Right lobe of liver (tissue), 6 donors: ENCODE measurements at places on chromosomes 2 and 18. TPM values are rescaled to one million over a fixed set of nuclear protein-coding genes. Genes with fewer than 3 reads are reported as not detected.

Gene IKZF2
- total RNA-seq = 4.1 TPM

Gene CCDC85A
- 0.31 TPM for total RNA-seq

Gene SCN7A
- total RNA-seq = 0.76 TPM

Gene LONRF2
- 2.4 TPM for total RNA-seq

Gene RBM44
- total RNA-seq = 0.22 TPM

Gene ORMDL1
- 29.6 TPM for total RNA-seq

Gene SLC8A1
- total RNA-seq = 4.2 TPM

Gene KATNAL2
- 2.4 TPM for total RNA-seq

Gene COLEC11
- total RNA-seq = 47.6 TPM

Gene CRYGC
- total RNA-seq = not detected

DNA sequence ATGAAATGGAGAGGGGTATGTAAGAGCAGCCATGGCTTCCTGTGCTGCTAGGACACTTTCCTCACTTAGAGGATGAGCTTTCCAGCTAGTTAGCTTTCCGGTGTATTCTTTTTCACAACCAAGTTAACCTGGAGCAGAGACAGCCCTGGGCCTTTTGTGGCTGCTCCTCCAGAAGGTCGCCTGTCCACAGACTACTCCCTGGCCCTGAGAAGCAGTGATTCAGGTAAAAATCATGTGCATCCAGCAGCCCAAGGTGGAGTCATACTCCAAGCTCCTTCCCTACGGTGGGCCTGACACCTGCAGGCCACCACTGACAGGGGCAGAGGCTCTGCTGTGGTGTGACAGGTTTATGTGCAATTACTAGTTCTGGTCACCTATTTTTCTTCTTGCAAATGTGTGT is 187.2 kb downstream of the ANKRD30B start:
- no peak overlapping the region for H3K4me3 ChIP-seq
- no peaks in the 10 kb centered on the region for H3K27me3 ChIP-seq
- no peak for DNase-seq
- H3K4me1 ChIP-seq = no peaks in the 10 kb centered on the region

- no peak for DNase-seq
- no peaks in the 10 kb centered on the region for H3K36me3 ChIP-seq
- H3K27me3 ChIP-seq = no peaks in the 10 kb centered on the region
Observed at GRCh38 chr2:52288596-52288995, 1256.7 kb upstream of the NRXN1 start.

GRCh38 chr2:135124924-135125886 is 73.1 kb downstream of the RAB3GAP1 start:
- H3K36me3 ChIP-seq = peaks cover 3% of the 10 kb centered on the region
- DNase-seq = no peak
- H3K27ac ChIP-seq = no peak overlapping the region
- H3K4me3 ChIP-seq = no peak overlapping the region
- H3K27me3 ChIP-seq = no peaks in the 10 kb centered on the region
- H3K4me1 ChIP-seq = no peaks in the 10 kb centered on the region

- DNase-seq = no peak
- H3K4me3 ChIP-seq = no peak overlapping the region
- H3K27ac ChIP-seq = no peak overlapping the region
- no peaks in the 10 kb centered on the region for H3K27me3 ChIP-seq
- no peaks in the 10 kb centered on the region for H3K36me3 ChIP-seq
Observed at GRCh38 chr2:2926009-2926857, 451.4 kb downstream of the EIPR1 start.

DNA sequence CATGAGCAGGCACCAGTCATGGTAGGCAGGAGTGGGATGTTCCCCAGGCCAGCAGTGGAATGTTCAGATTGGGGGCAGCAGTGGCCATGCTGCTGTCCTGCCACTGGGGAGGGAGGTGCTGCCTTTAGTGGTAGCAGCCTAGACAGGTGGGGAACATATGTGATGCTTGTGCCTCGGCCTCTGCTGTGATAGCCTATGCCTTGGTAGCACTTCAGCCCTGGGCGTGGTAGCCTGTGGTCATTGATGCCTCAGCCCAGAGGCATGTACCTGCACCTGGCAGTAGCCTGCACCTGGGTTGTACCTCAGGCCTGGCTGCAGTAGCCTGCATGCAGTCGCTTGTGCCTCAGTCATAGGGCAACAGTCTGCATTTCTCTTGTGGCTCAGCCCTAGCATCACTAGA is 7.1 kb downstream of the RFTN2 start:
- H3K27me3 ChIP-seq = no peaks in the 10 kb centered on the region
- no peaks in the 10 kb centered on the region for H3K36me3 ChIP-seq
- no peak overlapping the region for H3K27ac ChIP-seq
- H3K4me3 ChIP-seq = no peak overlapping the region
- no peak for DNase-seq
- no peaks in the 10 kb centered on the region for H3K4me1 ChIP-seq

- no peaks in the 10 kb centered on the region for H3K36me3 ChIP-seq
- H3K4me3 ChIP-seq = no peak overlapping the region
- DNase-seq = no peak
- no peaks in the 10 kb centered on the region for H3K4me1 ChIP-seq
- no peak overlapping the region for H3K27ac ChIP-seq
Observed at GRCh38 chr2:74238879-74239278, 40.5 kb downstream of the MTHFD2 start.

DNA sequence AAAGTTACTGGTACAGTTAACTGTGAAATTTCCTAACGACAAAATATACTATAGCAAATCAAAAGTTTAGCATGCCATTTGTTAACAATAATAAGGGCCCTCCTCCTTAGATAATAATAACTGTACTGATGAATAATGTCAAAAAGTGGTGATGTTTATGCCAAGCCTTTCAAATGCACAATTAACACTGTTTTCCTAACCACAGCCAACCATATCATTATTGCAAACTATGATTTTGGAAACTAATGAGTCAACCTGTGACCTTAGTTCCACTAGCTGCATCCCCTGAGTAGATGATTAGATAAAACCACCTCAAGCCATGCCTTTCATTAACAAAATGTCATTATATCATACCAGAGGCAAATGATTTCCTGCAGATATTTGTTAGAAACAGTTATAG is 25.1 kb upstream of the GPR75 start:
- H3K4me3 ChIP-seq = no peak overlapping the region
- no peaks in the 10 kb centered on the region for H3K4me1 ChIP-seq
- DNase-seq = no peak
- peaks cover 71% of the 10 kb centered on the region for H3K36me3 ChIP-seq
- no peaks in the 10 kb centered on the region for H3K27me3 ChIP-seq

- H3K27me3 ChIP-seq = no peaks in the 10 kb centered on the region
- H3K4me1 ChIP-seq = no peaks in the 10 kb centered on the region
- no peak for DNase-seq
- H3K36me3 ChIP-seq = no peaks in the 10 kb centered on the region
- H3K27ac ChIP-seq = no peak overlapping the region
- H3K4me3 ChIP-seq = no peak overlapping the region
Observed at GRCh38 chr18:22667616-22668422, 250.1 kb upstream of the CTAGE1 start.

- H3K4me1 ChIP-seq = no peaks in the 10 kb centered on the region
- H3K27ac ChIP-seq = no peak overlapping the region
- no peak overlapping the region for H3K4me3 ChIP-seq
- no peaks in the 10 kb centered on the region for H3K36me3 ChIP-seq
Observed at GRCh38 chr18:11831921-11832320, 19.3 kb upstream of the CHMP1B start.

DNA sequence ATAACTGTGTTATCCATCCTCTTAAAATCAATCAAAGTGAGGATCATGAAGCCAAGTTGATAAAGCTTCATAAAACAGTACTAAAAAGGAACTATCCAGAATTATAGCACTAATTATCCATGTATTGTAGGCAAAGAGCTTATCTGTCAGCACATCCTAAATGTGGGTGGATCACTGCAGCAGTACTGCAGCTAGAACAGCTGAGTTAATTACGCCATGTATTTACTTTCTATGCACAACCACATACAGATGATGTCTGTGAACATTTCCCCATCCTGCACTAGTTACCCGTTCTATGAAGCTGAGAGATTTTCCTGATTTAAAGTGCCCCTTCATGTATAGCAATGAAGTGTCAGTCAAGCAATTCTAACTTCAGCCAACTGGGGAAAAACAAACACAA is 96.6 kb downstream of the RAPH1 start:
- no peak overlapping the region for H3K27ac ChIP-seq

GRCh38 chr18:65762556-65762955 is 11.7 kb downstream of the CDH7 start:
- DNase-seq = no peak
- H3K27ac ChIP-seq = no peak overlapping the region
- no peaks in the 10 kb centered on the region for H3K27me3 ChIP-seq
- H3K36me3 ChIP-seq = no peaks in the 10 kb centered on the region

GRCh38 chr2:99607454-99607853 is 117.6 kb upstream of the REV1 start:
- H3K27ac ChIP-seq = no peak overlapping the region
- no peaks in the 10 kb centered on the region for H3K36me3 ChIP-seq
- no peaks in the 10 kb centered on the region for H3K4me1 ChIP-seq

- no peak for DNase-seq
- H3K27ac ChIP-seq = no peak overlapping the region
- H3K4me3 ChIP-seq = no peak overlapping the region
Observed at GRCh38 chr2:164069540-164069939, 333.7 kb upstream of the FIGN start.

DNA sequence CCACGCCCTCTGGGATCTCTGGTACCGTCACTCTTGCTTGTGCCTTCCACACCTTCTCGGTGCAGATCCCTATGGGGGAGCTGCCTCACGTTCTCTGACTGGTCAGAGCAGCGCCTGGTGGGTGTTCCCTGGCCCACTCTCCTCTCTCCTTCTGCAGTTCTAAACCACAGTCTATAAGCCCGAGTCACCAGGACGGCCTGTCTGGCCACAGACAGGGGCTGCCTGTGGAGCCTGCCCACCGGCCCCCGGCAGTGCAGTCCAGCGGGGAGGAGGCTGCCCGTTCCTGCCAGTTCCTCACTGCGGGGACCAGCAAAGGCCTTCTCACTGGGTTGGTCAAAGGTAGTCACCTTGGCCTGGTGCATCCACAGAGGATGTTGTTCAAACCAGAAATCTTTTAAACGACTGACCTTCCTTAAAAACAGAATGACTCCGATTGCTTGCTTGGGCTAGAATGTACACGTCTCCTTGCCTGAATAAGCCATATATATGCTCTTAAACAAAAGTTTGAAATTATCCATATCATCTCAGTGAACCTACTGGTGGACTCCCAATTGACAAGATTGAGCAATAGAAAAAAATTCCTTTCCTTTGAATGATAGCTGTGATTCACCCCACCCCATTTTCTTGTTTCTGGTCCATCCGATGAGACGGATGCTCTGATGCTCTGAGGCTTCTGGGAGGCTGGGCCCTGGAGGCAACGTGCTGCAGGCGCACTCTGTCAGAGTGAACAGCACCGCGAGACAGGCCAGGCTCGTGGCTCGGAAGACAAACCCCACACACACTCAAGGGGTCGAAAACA is 61.2 kb downstream of the RALBP1 start:
- H3K4me3 ChIP-seq = no peak overlapping the region
- no peaks in the 10 kb centered on the region for H3K27me3 ChIP-seq
- H3K36me3 ChIP-seq = peaks cover 2% of the 10 kb centered on the region
- DNase-seq = no peak
- H3K27ac ChIP-seq = no peak overlapping the region
- no peaks in the 10 kb centered on the region for H3K4me1 ChIP-seq

GRCh38 chr2:137547842-137548241 is 416.4 kb upstream of the HNMT start:
- no peak for DNase-seq
- H3K4me1 ChIP-seq = no peaks in the 10 kb centered on the region
- H3K27me3 ChIP-seq = no peaks in the 10 kb centered on the region
- H3K27ac ChIP-seq = no peak overlapping the region

- H3K27ac ChIP-seq = no peak overlapping the region
- H3K36me3 ChIP-seq = no peaks in the 10 kb centered on the region
- H3K27me3 ChIP-seq = no peaks in the 10 kb centered on the region
- H3K4me3 ChIP-seq = no peak overlapping the region
Observed at GRCh38 chr2:74572178-74572925, 17.8 kb downstream of the DOK1 start.

- no peaks in the 10 kb centered on the region for H3K4me1 ChIP-seq
- H3K27me3 ChIP-seq = no peaks in the 10 kb centered on the region
- DNase-seq = no peak
- no peaks in the 10 kb centered on the region for H3K36me3 ChIP-seq
Observed at GRCh38 chr2:133457861-133458260, 110.4 kb downstream of the NCKAP5 start.
